ENCODE measurements at places on chromosomes 6 and 20. TPM values are rescaled to one million over a fixed set of nuclear protein-coding genes. Genes with fewer than 3 reads are reported as not detected.

DNA sequence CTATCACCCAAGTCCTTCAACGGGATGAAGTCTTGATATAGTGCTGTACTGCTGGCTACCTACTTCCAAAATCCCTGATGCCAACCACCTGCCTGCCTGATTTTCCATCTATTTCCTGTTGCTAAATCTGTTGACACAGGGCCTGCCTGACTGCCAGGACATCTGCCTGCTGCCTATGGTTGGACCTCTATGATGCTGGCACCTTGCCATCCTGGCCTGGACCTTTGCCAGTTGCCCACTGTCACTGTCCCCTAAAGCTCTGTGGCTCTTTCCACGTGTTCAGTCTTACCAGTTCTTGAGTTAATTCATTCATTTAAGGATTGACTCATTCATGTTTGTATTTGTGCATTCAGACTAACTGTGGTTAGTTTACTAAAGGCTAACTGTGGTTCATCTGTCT, 9.2 kb upstream of the RGS17 start:
- no peak for DNase-seq

The ZGPAT gene
- 10.6 TPM for polyA plus RNA-seq

GRCh38 chr6:32888576-32888975, 34.6 kb downstream of the PSMB9 start:
- no peak for DNase-seq

The KIAA1755 gene
- 3.5 TPM for polyA plus RNA-seq

GRCh38 chr6:43021270-43022047, at the start of gene RRP36:
Gene RRP36 (plus strand): TSS chr6:43021623. CDS start chr6:43021655, 32 bp downstream.
- no peak for DNase-seq

GRCh38 chr6:45783716-45784115, 231.9 kb downstream of the CLIC5 start:
- no peak for DNase-seq

The MCCD1 gene
- polyA plus RNA-seq: not detected

Measured in AG04450 (cell line).